Uterine smooth muscle cell (primary cell): ENCODE measurements at places on chromosomes 7 and 10. TPM values are rescaled to one million over a fixed set of nuclear protein-coding genes. Genes with fewer than 3 reads are reported as not detected.

The OPN1SW gene
- total RNA-seq: not detected in 2 replicates

The ZNF853 gene
- total RNA-seq: 1.2 and 3.9 TPM in 2 replicates

The ZNF804B gene
- not detected in 2 replicates for total RNA-seq

The ZNF680 gene
- 9.5 and 12.9 TPM in 2 replicates for total RNA-seq

The PSD gene
- 3.9 and 8.0 TPM in 2 replicates for total RNA-seq

The OR2A7 gene
- total RNA-seq: 0.12 TPM in 1 of 2 replicates, not detected in the other

The GATA3 gene
- total RNA-seq: not detected in 2 replicates

The SSC4D gene
- 0.55 and 0.75 TPM in 2 replicates for total RNA-seq

The MMP21 gene
- total RNA-seq: under 0.01 TPM in 1 of 2 replicates, not detected in the other

The FAM237B gene
- 0.12 and 0.22 TPM in 2 replicates for total RNA-seq

The CYP3A5 gene
- 3.5 and 4.8 TPM in 2 replicates for total RNA-seq

The ITPRID1 gene
- not detected in 2 replicates for total RNA-seq

The MALRD1 gene
- total RNA-seq: 0.33 and 0.87 TPM in 2 replicates

The SLC16A9 gene
- 1.1 and 1.2 TPM in 2 replicates for total RNA-seq
